Activated gamma-delta T cell treated with Interleukin-2 at 50 U/mL for 16 hours (primary cell): ENCODE measurements at places on chromosomes 16 and 17.

GRCh38 chr16:57042157-57043111 is 49.9 kb upstream of the CPNE2 start:
- DNase-seq: peak; percentile 80

DNA sequence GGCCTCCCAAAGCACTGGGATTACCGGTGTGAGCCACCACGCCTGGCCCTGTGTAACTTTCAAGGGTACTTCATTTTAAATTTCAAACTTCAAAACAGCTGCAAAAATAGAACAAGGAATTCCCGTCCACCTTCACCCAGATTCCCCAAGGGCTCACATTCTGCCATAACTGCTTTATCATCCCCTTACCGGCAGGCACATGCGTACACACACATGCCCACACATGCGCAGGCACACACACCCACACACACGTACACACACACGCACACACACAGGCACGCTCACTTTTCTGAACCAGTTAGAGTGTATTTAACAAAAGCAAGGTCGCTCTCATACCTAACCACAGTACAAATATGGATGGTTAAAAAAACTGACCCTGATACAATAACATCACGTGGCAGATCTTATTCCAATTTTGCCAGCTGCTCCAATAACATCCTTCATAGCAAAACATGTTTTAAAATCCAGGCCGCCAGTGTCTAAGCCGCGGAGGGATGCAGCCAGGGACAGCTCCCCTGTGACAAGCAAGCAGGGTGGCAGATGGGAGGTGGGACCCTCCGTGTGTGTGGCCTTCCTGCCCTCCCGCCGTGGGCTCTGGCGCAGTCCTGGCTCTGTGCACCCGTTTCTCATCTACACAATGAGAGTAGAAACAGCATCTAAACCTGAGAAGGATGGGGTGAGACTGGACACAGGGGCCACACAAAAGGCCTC is 23.1 kb downstream of the PDIA2 start:
- no peak for DNase-seq

GRCh38 chr16:82585675-82586074 is 41.1 kb upstream of the CDH13 start:
- no peak for DNase-seq

- no peak for DNase-seq
Observed at GRCh38 chr16:2985462-2985861, 5.2 kb upstream of the PKMYT1 start.

DNA sequence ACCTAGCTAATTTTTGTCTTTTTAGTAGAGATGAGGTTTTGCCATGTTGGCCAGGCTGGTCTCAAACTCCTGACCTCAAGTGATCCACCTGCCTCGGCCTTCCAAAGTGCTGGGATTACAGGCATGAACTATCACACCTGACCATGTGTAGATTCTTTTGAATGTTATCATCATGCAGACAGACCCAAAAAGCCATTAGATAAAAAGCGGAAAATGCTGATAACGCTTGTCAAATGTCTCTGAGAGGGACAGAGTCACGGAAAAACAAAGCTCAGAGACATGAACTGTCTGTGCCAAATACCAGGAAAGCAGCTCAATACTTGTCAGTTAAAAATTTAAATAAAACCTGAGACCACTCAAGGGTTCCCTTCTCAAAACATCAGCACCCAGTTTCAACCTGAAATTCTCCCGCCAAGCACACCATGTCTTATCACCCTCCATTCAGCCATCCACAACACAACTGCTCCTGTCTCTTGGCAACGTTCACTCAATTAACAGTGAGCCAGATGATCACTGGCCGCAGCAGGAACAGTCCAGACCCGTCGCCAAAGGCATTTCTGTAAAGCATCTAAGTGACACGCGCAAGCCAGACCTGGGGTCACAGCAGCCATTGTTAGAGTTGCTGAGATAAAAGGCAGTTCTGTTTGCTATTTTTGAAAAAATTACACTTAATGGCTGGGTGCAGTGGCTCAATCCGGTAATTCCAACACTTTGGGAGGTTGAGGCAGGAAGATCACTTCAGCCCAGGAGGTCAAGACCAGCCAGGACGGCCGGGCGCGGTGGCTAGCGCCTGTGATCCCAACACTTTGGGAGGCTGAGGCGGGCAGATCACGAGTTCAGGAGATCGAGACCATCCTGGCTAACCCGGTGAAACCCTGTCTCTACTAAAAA is 29.7 kb downstream of the FANCA start:
- no peak for DNase-seq

- DNase-seq: no peak
Observed at GRCh38 chr17:27486741-27487140, 30.5 kb downstream of the KSR1 start.

GRCh38 chr17:79693419-79693818 is 37.3 kb upstream of the ENPP7 start:
- DNase-seq: no peak

GRCh38 chr16:57536306-57537193 is at the start of gene CCDC102A:
Gene CCDC102A, minus strand, starts transcription at chr16:57536571. Its CDS starts 7,394 bp downstream, at chr16:57529177.
- peak; percentile 52 for DNase-seq

- DNase-seq: no peak
Observed at GRCh38 chr17:82820278-82821251, 19.3 kb downstream of the ZNF750 start.

DNA sequence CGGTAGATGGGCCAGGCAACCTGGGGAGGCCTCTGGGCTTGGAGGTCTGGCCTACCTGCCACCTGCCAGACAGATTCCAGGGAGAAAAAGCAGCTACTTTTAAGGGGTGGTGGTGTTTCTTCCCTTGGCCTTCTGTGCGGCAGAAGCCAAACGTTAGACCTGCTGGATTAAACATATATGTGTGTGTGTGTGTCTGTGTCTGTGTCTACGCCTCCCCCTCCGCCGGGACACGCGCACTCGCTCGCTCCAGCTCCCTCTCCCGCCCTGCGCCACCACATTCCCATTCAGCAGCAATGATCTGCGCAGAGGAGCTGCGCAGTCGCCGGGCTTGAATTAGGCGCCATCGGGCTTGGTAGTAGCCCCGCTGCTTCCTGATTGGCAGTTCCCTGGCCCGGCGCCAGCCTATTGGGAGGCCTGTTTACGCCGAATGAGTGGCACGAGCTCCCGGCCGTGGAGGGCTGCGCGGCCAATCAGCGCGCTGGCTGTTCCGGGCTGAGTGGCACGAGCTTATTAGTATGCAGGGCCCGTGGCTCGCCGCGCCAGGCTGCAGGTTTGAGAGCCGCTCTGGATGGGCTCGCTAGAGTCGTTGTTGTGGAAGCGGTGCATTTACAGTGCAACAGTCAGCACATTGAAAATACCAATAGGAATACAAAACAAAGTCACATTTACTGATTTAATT is at the start of gene BAHCC1:
TSS of gene BAHCC1 (plus strand) at position 537 of the 679 bp plus-strand sequence. CDS start 4,283 bp downstream, outside the sequence.
- DNase-seq: peak; percentile 54
